ENCODE measurements at places on chromosomes 13 and 19.

- no peak for DNase-seq
These were observed 31.1 kb upstream of the ATP12A start for GRCh38 chr13:24648983-24649687.

DNA sequence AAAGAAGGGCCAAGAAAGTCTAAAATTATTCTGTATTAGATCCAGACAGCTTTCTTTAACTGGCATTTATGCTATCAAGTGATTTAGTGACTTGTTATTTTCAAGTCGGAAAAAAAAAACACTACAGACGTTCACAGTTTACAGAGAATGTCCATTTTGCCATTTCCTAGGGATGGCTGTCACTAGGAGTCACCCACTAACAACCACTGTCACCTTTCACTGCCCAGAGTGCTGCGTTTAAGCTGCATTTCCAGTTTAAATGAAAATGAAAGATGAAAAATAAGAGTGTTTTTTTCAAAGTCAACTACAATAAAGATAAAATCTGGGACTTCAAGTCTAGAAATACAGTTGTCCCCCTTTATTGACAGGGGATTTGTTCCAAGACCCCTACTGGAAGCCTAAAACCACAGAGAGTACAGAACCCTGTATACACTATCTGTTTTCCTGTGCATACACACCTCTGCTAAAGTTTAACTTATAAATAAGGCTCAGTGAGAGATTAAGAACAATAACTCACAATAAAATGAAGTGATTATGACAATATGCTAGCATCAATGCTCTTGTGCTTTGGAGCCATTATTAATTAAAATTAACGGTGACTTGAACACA, 112.5 kb downstream of the SACS start:
- no peak for DNase-seq

DNA sequence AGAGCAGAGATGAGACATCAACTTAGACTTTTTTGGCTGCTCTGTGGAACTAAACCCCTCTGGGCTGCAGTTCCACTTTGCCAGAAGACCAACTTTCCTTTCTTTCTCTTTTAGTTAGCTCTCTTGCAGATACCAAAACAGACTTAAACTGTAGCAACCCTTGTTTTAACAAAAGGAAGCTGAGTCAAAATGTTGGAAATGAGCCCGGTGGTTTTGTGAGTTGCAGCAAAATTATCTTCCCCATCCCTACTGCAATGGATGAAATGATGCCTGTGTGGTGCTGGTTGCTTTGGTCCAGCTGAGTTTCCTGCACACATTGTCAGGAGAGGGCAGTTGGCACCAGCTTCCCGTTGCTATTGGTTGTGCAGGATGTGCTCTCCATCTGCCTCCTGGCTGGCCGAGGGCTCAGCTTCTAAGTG, 115.3 kb downstream of the LRCH1 start:
- DNase-seq = no peak

DNA sequence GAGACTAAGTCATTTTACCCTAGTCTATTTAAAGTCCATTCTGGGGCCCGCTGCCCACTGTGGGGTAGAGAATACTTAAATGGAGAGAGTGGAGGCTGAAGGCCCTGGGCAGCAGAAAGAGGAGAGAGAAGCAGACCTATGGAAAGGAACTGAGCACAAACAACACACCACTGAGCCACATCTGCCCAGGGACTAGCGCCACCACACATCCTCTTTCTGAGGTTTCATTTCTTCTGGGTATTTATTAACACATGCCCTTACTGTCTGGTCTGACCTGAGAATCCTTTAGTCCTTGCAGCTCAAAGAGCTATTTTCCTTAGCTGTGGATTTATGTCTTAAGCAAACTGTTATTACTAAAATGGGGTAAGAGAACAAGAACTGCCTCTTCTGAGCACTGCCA, 154.0 kb downstream of the NALCN start:
- no peak for DNase-seq

GRCh38 chr13:25689539-25689938, 317.8 kb downstream of the ATP8A2 start:
- no peak for DNase-seq

DNA sequence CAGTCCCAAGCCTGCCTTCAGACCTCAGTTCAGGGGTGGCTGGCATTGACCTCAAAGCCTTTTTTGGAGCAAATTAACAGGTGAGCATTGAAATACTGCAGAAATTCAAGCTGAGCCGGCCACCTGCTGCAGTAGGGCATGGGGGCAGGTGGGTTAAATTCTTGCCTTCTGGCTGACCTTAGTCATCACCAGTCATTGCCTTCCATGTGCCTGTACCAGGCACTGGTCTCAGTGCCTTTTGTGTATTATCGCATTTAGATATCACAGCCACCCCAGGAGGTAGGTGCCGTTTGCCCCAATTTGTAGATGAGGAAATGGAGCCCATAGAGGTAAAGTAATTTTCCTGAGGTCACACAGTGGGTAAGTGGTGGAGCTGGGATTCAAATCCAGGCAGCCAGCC, 7.2 kb downstream of the PPP1R37 start:
- no peak for DNase-seq

DNA sequence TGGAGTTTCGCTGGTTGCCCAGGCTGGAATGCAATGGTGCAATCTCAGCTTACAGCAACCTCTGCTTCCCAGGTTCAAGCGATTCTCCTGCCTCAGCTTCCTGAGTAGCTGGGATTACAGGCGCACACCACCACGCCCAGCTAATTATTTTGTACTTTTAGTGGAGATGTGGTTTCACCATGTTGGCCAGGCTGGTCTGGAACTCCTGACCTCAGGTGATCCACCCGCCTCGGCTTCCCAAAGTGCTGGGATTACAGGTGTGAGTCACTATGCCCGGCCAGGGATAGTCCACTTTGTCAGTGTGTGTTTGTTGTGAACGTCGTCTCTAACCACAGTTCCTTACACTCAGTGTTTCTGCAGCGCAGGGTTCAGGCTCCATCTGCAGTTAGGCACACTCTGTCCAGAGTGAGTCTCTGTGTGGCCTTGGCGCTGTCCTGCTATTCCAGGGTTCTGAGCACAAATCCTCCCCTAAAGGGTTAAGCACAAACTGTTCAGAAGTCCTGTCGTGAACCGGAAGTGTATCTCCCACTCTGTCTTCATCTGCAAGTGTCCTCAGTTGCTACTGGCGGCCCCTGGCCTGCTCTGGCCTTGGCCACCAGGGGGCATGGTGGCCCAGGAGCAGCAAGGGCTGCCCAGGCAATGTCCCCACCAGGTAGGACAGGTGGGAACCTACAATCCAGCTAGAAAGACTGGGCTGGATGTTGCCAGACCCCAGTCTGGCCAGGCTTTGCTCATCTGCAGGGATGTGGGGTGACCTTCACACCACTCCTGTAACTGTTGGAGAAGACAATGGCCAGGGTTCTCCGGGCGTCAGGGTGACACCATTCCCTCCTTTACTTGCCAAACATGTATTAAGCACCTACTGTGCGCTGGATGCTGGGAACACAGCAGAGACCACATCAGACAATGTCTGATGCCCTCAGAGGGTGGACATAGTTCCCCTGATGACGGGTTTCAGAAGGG, 38.8 kb upstream of the GATAD2A start:
- no peak for DNase-seq

DNA sequence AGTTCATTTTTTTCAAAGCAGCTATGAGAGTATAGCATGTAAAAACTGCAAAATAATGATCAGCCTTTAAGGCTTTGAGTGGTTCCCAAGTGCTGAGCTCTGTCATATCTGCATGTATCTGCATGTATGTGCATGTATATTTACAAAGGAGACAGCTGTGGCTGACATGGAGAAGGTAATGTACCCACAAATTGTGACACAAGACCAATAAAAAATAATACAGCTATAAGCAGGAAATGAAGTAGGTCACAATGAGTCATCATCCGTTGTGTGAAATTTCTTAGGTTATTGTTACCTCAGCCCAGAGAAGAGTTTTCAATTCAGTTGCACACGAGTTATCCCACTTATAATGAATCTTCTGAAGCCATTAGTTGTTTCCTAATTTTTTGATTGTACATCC, 60.9 kb upstream of the MED4 start:
- peak; percentile 24 for DNase-seq

- no peak for DNase-seq
These were observed 16.0 kb downstream of the KLF2 start for GRCh38 chr19:16340654-16341053.

- no peak for DNase-seq
These were observed 629 bp downstream of the IZUMO4 start for GRCh38 chr19:2097203-2097885.

DNA sequence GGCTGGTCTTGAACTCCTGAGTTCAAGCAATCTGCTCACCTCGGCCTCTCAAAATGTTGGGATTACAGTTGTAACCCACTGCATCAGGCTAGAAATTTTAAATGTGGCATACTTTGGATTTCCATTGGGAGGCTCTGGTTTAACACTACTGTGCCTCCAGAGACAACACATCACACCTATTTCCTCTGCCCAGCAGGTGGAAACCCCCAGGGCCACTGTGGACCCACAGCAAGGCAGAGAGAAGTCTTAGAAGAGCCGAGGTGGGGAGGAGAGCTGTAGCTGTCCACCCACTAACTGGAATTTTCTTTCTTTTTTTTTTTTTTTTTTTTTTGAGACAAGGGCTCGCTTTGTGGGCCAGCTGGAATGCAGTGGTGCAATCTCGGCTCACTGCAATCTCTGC, 39.4 kb downstream of the IER2 start:
- no peak for DNase-seq

GRCh38 chr13:69955271-69955670, 152.4 kb upstream of the ATXN8OS start:
- DNase-seq = no peak
